K562 (cell line): ENCODE measurements at places on chromosomes 4 and X. TPM values are rescaled to one million over a fixed set of nuclear protein-coding genes. Genes with fewer than 3 reads are reported as not detected.
A peak's percentile ranks its signal among the peaks of the same experiment; 100 is the strongest.

The UGT2B7 gene
- 0.13 TPM in 1 of 2 replicates, not detected in the other for total RNA-seq

The REPS2 gene
- 0.07 and 0.18 TPM in 2 replicates for total RNA-seq

The SSX3 gene
- 37.4 and 38.2 TPM in 2 replicates for total RNA-seq

- DNase-seq = peak; percentile 2
- H3K27ac ChIP-seq = no peak overlapping the region
- no peaks in the 10 kb centered on the region for H3K27me3 ChIP-seq
- H3K4me3 ChIP-seq = peak overlapping the region; percentile 45; the same call in 1 of the 2 replicates
- no peaks in the 10 kb centered on the region for H3K36me3 ChIP-seq
These were observed 291 bp upstream of the NBDY start for GRCh38 chrX:56728752-56729151.

DNA sequence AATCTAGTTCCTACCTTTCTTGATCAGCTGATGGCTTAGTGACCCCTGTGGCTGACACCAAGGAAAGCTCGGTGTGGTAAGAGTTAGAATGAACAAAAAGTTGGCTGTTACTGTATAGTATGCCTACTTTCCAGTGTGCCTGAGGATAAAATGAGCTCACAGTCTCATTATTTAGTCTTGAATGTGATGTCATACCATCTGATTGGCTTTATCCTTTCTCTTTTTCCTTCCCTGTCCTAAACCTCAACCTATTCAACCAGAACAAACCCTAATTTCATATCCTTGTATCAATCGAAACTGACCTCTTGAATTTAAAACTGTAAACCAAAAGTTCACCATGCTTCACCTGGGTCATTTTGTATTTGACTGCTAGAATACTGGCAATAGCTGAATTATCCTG lies 156.4 kb downstream of the PPARGC1A start:
- no peaks in the 10 kb centered on the region for H3K27me3 ChIP-seq
- no peak overlapping the region for H3K27ac ChIP-seq
- H3K4me3 ChIP-seq = no peak overlapping the region
- no peaks in the 10 kb centered on the region for H3K36me3 ChIP-seq
- no peaks in the 10 kb centered on the region for H3K4me1 ChIP-seq

- no peak for DNase-seq
- peaks cover 17% of the 10 kb centered on the region; the same call in 2 of the 3 replicates for H3K4me1 ChIP-seq
- H3K27ac ChIP-seq = no peak overlapping the region
- peaks cover 5% of the 10 kb centered on the region for H3K27me3 ChIP-seq
These were observed 1.3 kb downstream of the QDPR start for GRCh38 chr4:17510582-17510981.

- no peaks in the 10 kb centered on the region for H3K36me3 ChIP-seq
- H3K4me3 ChIP-seq = no peak overlapping the region
- H3K27me3 ChIP-seq = no peaks in the 10 kb centered on the region
- no peak overlapping the region for H3K27ac ChIP-seq
These were observed 203.1 kb upstream of the NDST3 start for GRCh38 chr4:117831060-117831683.

GRCh38 chr4:8409264-8410065 lies 31.1 kb downstream of the ACOX3 start:
- DNase-seq = peak; percentile 82
- no peak overlapping the region for H3K4me3 ChIP-seq
- H3K36me3 ChIP-seq = peaks cover 3% of the 10 kb centered on the region; the same call in 1 of the 3 replicates
- H3K4me1 ChIP-seq = peaks cover 16% of the 10 kb centered on the region; the same call in 2 of the 3 replicates
- no peaks in the 10 kb centered on the region for H3K27me3 ChIP-seq

DNA sequence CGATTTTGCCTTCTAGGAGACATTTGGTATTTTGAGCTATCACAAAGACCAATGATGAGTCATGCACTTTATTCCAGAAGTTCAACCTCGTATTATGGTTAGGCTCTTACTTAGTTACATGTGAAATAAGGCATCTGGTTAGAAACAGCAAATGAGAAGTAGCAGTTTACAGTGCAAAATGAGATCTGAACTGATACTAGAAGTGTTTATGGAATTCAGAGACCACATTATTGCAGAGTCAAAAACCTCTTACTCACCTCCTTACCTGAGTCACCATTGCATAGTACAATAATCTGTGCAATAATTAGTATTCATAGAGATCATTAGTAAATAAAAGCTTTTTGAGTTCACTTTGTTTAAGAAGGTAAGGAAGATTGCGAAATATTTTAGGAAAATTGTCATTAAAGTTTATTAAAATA lies 38.7 kb downstream of the SEC24B start:
- peaks cover 49% of the 10 kb centered on the region for H3K36me3 ChIP-seq
- H3K27me3 ChIP-seq = no peaks in the 10 kb centered on the region
- peak overlapping the region; percentile 56; the same call in 1 of the 3 replicates for H3K27ac ChIP-seq
- H3K4me1 ChIP-seq = peaks cover 14% of the 10 kb centered on the region
